T-cell (primary cell): ENCODE measurements at places on chromosomes 3 and 15.

- peaks cover 9% of the 10 kb centered on the region for H3K27me3 ChIP-seq
- no peak overlapping the region for H3K4me3 ChIP-seq
- H3K4me1 ChIP-seq: peaks cover 9% of the 10 kb centered on the region
- DNase-seq: no peak
- H3K36me3 ChIP-seq: no peaks in the 10 kb centered on the region
- no peak overlapping the region for H3K27ac ChIP-seq
Measured at GRCh38 chr15:79003896-79004295, 59.0 kb upstream of the CTSH start.

- H3K36me3 ChIP-seq: peaks cover 17% of the 10 kb centered on the region
- DNase-seq: no peak
- H3K27me3 ChIP-seq: no peaks in the 10 kb centered on the region
- H3K4me3 ChIP-seq: no peak overlapping the region
- H3K27ac ChIP-seq: no peak overlapping the region
Measured at GRCh38 chr15:38508647-38509046, 54.7 kb downstream of the FAM98B start.

- H3K4me1 ChIP-seq: no peaks in the 10 kb centered on the region
- peaks cover 67% of the 10 kb centered on the region for H3K36me3 ChIP-seq
- no peak overlapping the region for H3K4me3 ChIP-seq
- no peak overlapping the region for H3K27ac ChIP-seq
- no peaks in the 10 kb centered on the region for H3K27me3 ChIP-seq
- no peak for DNase-seq
Measured at GRCh38 chr3:156547637-156548036, 7.3 kb downstream of the SSR3 start.

DNA sequence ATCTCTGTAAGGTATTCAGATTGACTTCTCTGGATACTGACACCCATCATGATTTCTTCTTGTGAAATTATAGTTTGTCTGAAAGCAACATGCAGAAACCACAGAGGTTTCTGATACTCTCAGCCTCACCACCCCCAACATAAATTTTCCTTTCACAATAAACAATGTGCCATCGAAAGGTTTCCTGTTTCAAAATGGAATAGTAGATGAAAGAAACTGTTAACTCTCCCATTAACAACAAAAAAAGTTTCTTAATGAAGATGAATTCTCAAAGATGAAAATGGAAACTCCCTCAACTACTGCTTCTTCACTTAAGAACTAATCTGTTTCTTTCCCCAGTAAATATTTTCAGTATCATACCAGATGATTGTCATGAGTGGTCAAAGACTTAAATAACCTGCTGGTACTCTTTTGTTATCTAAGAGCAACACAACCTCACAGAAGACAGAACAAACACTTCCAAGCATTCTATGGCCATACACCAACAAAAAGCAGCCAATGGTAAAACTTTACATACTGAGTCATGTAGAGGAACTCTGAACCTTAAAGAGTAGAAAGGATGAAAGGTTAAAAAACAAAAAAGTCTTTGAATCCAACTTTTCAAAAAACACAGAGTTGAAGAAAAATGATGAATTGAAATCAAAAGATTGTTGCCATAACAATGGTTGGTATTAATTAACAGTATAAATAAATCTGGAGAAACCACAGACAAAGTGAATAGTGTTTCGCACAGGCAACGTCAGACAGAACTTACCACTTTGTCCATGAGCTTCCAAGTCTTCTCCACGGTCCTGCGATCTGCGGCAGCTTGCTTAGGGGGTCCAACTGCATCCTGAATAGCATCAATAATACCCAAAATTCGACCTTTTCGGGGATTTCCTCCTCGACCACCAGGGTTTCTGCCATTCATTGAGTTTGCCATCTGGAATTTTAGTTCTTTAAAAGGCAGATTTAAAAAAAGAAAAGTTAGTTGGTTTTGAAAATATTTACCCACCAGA is 1.9 kb downstream of the CBLB start:
- no peaks in the 10 kb centered on the region for H3K27me3 ChIP-seq
- DNase-seq: no peak
- H3K4me3 ChIP-seq: peak overlapping the region; percentile 96
- peak overlapping the region; percentile 85 for H3K27ac ChIP-seq

GRCh38 chr15:40960925-40961324 is 7.7 kb downstream of the CHAC1 start:
- H3K4me3 ChIP-seq: no peak overlapping the region
- H3K36me3 ChIP-seq: no peaks in the 10 kb centered on the region
- DNase-seq: no peak

GRCh38 chr3:73846951-73847350 is 222.2 kb upstream of the PDZRN3 start:
- no peaks in the 10 kb centered on the region for H3K36me3 ChIP-seq
- no peak overlapping the region for H3K4me3 ChIP-seq
- no peaks in the 10 kb centered on the region for H3K27me3 ChIP-seq
- H3K4me1 ChIP-seq: no peaks in the 10 kb centered on the region

- no peak overlapping the region for H3K4me3 ChIP-seq
- no peak for DNase-seq
- no peaks in the 10 kb centered on the region for H3K27me3 ChIP-seq
- peak overlapping the region; percentile 21 for H3K27ac ChIP-seq
- H3K36me3 ChIP-seq: no peaks in the 10 kb centered on the region
Measured at GRCh38 chr3:60013241-60013640, 963.4 kb upstream of the CFAP20DC start.

GRCh38 chr3:161640181-161640580 is 143.6 kb downstream of the OTOL1 start:
- no peaks in the 10 kb centered on the region for H3K27me3 ChIP-seq
- H3K4me1 ChIP-seq: no peaks in the 10 kb centered on the region
- no peak for DNase-seq
- H3K27ac ChIP-seq: no peak overlapping the region

GRCh38 chr15:82647045-82647834 is at the start of gene CPEB1:
CPEB1 (minus strand) TSS chr15:82647363; CDS start chr15:82628459, 18,904 bp downstream.
- H3K4me3 ChIP-seq: peak within 1 kb of the TSS; percentile 31
- H3K36me3 ChIP-seq: no peaks in the 10 kb centered on the region
- no peak within 1 kb of the TSS for H3K27ac ChIP-seq
- DNase-seq: peak; percentile 25
- no peaks in the 10 kb centered on the region for H3K4me1 ChIP-seq
- H3K27me3 ChIP-seq: peaks cover 13% of the 10 kb centered on the region

GRCh38 chr15:68310178-68310803 is 32.7 kb downstream of the FEM1B start:
- H3K4me3 ChIP-seq: no peak overlapping the region
- H3K27ac ChIP-seq: no peak overlapping the region
- H3K27me3 ChIP-seq: peaks cover 28% of the 10 kb centered on the region
- H3K4me1 ChIP-seq: no peaks in the 10 kb centered on the region
- H3K36me3 ChIP-seq: no peaks in the 10 kb centered on the region

- peak overlapping the region; percentile 51 for H3K27ac ChIP-seq
- H3K27me3 ChIP-seq: no peaks in the 10 kb centered on the region
- no peaks in the 10 kb centered on the region for H3K36me3 ChIP-seq
- DNase-seq: no peak
- H3K4me3 ChIP-seq: peak overlapping the region; percentile 25
- peaks cover 61% of the 10 kb centered on the region for H3K4me1 ChIP-seq
Measured at GRCh38 chr15:58473724-58474123, 41.9 kb downstream of the LIPC start.

- H3K4me1 ChIP-seq: no peaks in the 10 kb centered on the region
- no peaks in the 10 kb centered on the region for H3K27me3 ChIP-seq
- no peaks in the 10 kb centered on the region for H3K36me3 ChIP-seq
Measured at GRCh38 chr3:171606151-171606751, 146.0 kb upstream of the TNIK start.

- no peak for DNase-seq
- no peaks in the 10 kb centered on the region for H3K27me3 ChIP-seq
- H3K36me3 ChIP-seq: no peaks in the 10 kb centered on the region
- H3K4me1 ChIP-seq: no peaks in the 10 kb centered on the region
- H3K27ac ChIP-seq: no peak overlapping the region
Measured at GRCh38 chr3:126110431-126111125, 26.7 kb upstream of the SLC41A3 start.

DNA sequence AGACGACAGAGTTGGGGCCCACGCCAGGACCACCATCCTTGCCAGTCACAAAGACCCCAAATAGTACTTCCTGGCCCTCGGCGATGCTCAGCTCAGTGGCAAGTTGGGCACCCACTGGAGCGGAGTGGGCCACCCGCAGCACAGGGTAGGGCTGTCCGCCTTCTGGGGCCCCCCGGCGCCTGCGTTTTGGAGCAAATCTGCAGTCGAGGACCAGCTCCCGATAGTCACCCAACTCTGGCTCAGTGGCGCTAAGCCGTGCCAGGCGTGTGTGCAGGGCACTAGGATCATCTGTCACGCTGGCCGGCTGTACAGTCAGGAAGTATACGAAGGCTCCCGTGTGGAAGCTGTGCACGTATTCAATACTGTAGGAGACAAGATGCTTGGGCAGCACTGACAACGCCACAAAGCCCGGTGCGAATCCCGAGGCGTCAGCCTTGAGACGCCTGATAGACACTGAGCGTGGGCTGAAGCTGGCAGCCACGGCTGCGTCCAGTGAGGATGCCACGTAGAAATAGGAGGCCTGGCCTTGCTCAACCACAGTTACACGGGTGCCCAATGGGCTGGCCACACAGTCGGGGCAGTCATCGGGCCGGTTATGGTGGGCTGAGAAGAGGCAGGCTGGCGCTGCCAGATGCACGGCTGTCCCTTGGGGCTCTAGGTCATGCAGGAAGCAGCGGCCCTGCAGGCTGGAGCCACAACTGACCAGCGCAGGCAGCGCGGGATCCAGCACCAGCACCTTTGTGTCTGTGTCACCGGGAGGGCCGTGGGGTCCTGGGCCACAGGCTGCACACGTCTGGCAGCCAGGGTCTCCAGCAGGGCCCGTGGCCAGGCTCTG is 945 bp downstream of the MST1R start:
- H3K4me3 ChIP-seq: no peak overlapping the region
- no peaks in the 10 kb centered on the region for H3K36me3 ChIP-seq
- H3K27ac ChIP-seq: no peak overlapping the region
- H3K27me3 ChIP-seq: no peaks in the 10 kb centered on the region
- H3K4me1 ChIP-seq: peaks cover 37% of the 10 kb centered on the region

DNA sequence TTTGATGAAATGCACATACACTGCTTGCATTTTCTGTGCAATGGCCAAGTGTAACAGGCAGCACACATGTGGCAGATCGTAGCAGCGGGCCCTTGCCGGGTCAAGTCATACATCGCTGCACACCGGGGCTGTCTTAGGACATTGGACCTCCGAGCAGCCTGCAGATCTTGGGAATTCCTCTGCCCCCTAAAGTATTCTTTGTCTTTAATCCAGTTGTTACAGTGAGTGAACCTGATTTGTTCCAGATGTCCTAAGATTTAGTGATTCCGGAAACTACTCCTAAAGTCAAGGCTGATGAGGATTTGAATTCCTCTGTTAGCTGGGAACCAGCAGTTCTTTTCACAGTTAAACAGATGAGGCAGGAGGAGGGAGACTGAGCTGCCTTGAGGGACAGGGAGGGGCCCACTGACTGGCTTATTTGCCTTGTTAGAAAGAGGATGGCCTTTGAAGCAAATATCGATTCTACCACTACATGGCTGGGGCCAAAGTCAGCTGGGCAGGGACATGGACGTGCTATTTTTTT is 190.7 kb upstream of the CTDSPL start:
- no peaks in the 10 kb centered on the region for H3K4me1 ChIP-seq
- no peak overlapping the region for H3K27ac ChIP-seq
- H3K4me3 ChIP-seq: no peak overlapping the region
- DNase-seq: no peak
- no peaks in the 10 kb centered on the region for H3K36me3 ChIP-seq

- DNase-seq: no peak
- no peaks in the 10 kb centered on the region for H3K36me3 ChIP-seq
- no peaks in the 10 kb centered on the region for H3K27me3 ChIP-seq
- H3K4me1 ChIP-seq: no peaks in the 10 kb centered on the region
- no peak overlapping the region for H3K4me3 ChIP-seq
Measured at GRCh38 chr3:29324180-29324651, 43.3 kb downstream of the RBMS3 start.

DNA sequence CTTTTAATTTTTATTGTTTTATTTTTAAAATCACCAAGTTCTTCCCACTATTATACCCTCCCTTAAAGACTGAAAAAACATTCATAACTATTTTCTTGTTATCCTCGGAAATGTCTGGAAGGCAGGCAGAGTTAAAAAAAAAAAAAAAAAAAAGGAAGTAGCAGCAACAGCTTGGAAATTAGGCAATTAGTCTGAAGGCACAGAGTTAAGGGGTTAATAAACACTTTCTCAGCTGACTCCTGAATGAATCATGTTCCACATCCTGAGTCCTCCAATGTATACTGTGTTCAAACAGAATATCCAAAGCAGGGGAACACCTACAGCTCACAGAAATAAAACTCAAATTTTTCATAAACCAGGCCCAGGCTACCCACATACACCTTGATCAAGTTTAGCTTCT is 5.8 kb downstream of the HEXA start:
- no peak overlapping the region for H3K27ac ChIP-seq
- H3K4me3 ChIP-seq: no peak overlapping the region
- peaks cover 2% of the 10 kb centered on the region for H3K36me3 ChIP-seq
- H3K27me3 ChIP-seq: no peaks in the 10 kb centered on the region
- DNase-seq: no peak
- H3K4me1 ChIP-seq: peaks cover 17% of the 10 kb centered on the region

DNA sequence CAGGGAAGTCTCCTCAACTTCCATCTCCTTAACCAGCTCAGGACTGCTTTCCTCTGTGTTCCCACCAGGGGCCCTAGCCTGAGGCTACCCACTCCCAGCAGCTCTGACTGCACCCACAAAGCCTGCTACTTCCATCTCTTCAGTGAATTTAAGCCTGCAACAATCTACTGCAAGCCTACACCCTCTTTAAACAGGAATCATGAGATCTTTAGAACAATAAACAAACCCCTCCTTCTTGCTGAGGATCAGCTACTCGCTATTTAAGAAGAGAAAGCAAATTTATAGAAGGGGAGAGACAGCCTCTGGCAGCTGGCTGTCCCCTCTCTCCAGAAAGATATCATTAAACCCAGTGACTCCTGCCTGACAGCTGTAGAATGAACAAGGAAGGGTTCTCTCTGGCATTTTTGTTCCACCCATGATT is 51.9 kb downstream of the ARHGAP31 start:
- no peak for DNase-seq
- no peak overlapping the region for H3K4me3 ChIP-seq
- H3K27ac ChIP-seq: no peak overlapping the region

DNA sequence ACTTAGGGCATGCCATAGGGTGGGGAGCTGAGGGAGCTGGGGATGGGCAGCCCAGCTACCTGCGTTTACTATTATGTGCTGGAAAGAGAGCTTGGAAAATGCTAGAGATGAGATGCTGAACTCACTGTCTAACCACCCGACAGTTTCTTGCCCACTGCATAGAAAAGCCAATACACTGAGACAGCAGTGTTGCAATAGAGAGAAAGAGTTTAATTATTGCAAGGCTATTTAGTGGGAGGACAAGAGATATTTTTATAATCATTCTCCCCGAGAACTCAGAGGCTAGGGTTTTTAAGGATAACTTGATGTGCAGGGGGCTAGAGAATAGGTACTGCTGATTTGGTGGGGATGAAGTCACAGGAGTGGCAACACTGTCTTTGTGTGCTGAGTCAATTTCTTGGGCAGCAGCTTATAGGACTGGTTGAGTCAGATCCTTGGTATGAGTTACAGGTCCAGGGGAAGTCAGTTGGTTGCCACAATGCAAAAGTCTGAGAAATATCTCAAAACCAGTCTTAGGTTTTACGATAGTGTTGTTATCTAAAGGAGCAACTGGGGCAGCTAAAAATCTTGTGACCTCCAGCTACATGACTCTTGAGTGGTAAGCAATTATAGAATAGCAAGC is 205.9 kb downstream of the GABRG3 start:
- no peak overlapping the region for H3K27ac ChIP-seq
- no peak for DNase-seq
- no peaks in the 10 kb centered on the region for H3K27me3 ChIP-seq

GRCh38 chr15:45714590-45715488 is 80.0 kb downstream of the SQOR start:
- H3K27me3 ChIP-seq: peaks cover 4% of the 10 kb centered on the region
- H3K4me3 ChIP-seq: no peak overlapping the region
- H3K4me1 ChIP-seq: no peaks in the 10 kb centered on the region
